Astrocyte of the hippocampus (primary cell): ENCODE measurements at places on chromosomes 13 and 19.
A peak's percentile ranks its signal among the peaks of the same experiment; 100 is the strongest.

- DNase-seq: peak; percentile 51
Observed at GRCh38 chr19:12364391-12365235, 870 bp downstream of the ZNF442 start.

- DNase-seq: no peak
Observed at GRCh38 chr13:71274923-71275608, 591.9 kb downstream of the DACH1 start.

GRCh38 chr13:24168392-24168750 lies 7.9 kb downstream of the SPATA13 start:
- DNase-seq: peak; percentile 80

GRCh38 chr13:85597790-85598500 lies 201.3 kb downstream of the SLITRK6 start:
- peak; percentile 9 for DNase-seq

DNA sequence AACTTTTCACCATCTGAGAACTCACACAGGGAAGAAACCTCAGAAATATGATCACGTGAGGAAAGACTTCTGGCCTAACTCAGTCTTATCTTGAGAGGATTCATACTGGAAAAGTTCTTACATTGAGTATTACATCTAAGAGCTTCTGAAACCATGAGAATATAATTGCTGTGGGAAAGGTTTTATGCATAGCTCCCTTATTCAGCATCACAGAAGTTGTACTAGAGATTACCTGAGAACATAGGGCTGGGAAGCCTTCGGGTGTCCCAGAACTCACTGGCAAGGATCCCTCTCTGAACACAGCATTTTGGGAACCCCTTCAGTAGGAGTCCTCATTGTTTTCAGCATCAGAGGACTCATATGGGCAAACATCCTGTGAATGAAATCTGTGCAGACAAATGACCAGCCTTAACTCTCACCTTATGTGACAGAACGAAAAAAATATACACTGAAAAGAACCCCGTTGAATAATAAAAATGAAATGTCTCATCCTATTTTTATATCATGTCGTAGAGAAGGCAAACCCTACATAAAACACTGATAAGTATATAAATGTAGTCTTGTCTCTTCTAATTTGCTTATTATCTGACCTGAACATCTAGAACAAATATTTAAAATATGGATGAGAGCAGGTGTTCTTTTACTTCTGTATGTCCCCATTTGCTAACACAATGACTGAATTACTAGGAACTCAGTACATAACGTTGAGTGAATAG lies 14.2 kb downstream of the ZNF274 start:
- DNase-seq: peak; percentile 21

DNA sequence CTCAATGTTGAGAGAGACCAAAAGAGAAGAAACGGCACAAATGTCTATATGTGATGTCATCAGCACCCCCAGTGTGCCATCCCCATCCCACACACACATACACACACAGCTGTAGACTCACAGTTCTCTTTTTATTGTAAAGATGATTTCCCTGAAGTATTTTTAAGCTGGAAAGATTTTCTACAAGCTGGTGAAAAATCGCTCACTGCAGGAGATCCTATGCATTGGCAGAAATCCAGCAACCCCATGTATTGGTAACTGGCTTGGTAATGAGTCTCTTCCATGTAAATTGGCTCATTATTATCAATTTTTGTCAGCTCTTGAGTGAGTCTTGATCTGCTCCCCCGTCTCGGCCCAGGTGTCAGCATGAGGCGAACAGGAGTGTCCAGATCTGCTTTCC lies 107.1 kb upstream of the UQCRFS1 start:
- DNase-seq: no peak

DNA sequence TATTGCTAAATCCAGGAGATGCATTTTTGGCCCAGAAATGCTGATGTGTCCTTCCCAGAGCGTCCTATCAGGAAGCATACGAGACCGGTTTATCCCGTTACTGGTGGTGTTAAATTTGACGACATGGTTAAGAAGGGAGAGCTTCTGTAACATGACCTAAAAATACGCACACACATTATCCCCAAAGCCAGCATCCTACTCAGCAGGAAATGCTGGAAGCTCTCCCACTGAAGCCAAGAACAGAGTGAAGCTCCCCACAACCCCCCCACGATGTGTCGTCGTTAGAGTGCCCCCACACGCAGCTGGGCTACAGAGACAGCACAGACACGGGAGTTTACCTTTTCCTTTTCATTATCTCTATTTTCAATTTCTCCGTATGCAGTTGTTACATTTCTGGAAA lies 45.1 kb upstream of the MCF2L start:
- no peak for DNase-seq

DNA sequence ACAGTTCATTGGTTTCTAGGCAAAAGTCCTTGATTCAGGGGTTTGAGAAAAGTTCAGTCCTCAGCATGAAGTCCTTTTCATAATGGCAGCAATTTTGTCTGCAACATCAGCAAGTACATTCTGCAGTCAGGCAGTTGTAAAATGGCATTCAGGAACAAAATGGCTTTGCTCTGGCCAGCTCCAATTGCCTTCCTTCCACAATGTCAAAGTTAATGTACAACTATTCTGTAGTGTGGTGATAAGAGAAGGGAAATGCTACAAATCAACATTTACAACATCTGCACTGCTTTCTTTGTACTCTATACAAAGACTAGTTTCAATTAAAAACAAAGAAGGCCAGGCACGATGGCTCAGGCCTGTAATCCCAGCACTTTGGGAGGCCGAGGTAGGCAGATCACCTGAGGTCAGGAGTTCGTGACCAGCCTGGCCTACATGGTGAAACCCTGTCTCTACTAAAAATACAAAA lies 1.8 kb upstream of the NEK3 start:
- DNase-seq: no peak

DNA sequence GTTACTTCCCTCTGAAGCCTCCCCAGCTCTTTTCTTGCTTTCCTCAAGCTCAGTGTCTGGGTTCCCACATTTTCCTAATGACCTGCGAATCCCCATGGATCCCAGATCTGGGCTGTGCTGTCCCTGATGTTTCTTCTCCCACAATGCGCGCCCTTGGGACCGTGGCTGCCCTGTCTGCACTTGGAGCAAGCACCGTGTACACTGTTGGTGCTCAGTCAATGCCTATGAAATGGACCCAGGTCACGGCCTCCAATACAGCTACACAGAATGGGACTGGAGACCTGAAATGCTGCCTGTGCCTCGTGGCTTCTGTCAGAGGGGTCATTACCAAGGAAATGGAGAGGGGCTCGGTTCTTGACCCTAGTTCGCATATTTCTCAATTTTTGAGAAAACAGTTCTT lies 160.1 kb upstream of the SOX1 start:
- no peak for DNase-seq

DNA sequence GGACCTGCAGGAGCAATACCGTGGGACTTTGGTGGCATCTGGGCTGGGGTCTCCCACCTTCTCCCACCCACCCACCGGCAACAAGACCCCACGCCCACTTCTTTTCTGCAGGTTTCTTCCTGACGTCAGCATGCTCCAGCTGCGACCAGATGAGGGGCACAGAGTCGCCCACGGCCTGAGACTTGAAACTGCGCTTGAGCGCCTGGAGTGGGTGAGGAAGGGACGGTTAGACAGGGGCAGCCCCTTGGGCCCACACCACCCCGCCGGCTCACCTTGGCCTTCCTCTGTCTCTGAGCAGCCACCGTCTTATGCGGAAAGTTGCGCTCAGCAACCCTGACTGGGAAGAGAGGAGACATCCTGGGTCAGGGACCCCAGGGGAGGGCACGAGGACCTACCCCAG lies 2.2 kb downstream of the GARIN5B start:
- DNase-seq: no peak

DNA sequence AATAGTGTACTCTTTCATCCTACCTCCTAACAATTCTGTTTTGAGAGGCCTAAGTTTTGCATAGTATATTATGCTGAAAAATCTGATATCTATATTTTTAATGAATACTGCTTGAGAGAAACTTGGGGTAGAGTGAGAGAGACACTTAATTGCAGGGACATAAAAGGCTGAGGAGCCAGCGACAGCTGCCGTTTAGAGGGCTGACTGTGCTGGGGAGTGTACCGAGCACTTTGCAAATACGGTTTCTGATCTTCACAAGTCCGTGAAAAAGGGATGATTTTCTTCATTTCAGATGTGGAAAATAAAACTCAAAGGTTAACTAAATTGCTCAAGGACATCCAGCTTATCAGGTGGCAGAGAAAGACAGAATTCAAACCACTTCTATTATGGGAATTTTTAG lies 97.4 kb downstream of the CAB39L start:
- DNase-seq: no peak

DNA sequence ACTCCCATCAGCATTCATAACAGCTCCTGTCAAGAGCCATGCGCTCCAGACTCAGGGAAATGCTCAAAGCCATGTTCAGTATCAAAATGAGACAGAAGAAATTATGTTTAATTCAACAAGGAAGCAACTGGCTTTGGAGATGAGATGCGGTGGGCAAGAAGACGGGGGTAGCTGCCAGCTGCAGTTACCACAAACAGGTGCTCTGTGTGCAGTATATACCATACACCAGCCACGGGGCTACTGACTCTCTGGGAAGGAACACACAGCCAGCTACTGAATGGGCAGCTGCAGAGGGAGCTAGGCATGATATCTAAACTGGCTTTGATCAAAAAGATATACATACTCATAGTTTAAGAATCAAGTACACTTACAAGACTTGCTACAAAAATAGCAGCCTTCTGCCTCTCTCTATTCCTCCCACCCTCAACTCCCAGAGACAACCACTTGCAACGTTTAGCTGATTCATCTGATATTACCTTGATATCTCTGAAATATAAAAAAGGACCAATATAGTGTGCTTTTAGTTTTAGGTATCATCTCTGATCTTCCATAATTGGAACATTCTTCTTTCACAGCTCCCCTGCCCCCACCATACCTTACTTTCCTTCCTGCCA lies 593.0 kb downstream of the UQCRFS1 start:
- no peak for DNase-seq

- no peak for DNase-seq
Observed at GRCh38 chr13:27355894-27356293, 68.5 kb upstream of the GTF3A start.

- DNase-seq: no peak
Observed at GRCh38 chr13:99865420-99865930, 106.1 kb downstream of the ZIC5 start.

- no peak for DNase-seq
Observed at GRCh38 chr13:41678848-41679247, 221.5 kb downstream of the RGCC start.

DNA sequence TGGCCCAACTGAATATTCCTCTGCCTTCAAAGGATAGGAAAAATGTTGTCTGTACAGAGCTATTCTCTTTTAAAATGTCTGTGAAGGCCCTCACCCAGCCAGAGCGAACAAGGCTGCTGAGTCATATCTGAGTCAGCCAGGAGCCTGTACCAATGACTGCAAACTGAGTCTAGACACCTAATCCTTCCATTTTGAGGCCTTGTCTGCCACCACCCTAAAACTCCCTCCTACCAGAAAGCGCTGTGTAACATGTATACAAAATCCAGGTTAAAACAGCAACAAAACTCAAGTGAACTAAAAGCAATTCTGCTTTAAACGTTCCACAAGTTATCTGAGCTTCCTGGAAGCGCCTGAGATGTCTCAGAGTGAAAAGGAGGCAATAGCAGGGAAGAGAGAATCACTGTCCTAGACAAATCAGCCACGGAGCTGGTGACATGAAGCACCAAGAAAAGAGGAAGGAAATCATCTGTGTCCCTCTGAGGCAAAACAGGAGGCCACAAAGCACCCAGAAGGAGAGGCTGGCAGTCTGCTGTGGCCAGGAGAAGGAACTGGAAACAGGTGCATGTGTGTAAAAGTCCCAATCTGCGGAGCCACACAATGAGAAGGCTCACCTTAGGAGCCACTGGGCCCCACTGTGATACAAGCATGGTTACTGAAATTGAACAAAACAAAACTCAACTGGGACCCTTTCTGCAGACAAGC lies 10.2 kb downstream of the DHRS12 start:
- DNase-seq: peak; percentile 90

DNA sequence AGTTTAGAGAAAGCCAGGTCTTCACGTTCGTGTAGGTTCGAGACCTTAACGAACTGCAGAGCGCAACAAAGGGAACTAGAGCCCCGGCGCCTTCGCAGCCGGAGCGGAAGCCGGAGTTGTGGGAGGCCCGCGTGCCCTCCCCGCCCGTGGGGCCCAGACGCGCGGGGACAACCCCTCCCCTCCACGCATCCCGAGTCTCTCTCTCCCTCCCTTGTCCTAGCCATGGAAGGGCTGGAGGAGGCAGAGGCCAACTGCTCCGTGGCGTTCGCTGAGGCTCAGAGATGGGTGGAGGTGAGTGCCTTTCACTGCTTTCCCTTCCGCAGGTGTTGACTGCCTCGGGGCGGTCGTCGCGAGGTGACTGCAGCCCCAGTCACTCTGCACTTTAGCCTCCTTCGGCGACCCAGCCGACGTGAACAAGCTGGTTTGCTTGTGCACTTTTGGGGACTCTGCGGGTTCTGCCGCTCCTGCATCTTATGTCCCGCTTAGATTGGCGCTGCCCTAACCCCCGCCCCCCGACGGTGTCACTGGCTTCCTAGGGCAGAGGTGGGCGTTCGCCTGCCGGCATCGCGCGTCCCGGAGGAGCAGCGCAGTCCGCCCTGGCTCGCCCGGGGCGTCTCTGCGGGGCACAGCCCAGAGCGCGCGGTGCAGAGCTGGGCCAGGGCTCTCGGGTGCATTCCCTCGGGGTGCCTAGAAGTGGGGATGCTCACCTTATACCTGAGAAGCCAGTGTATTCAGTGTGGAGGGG lies 478 bp downstream of the LMO7 start:
- peak; percentile 57 for DNase-seq

GRCh38 chr13:34246511-34246910 lies 428.6 kb downstream of the RFC3 start:
- peak; percentile 25 for DNase-seq

- DNase-seq: no peak
Observed at GRCh38 chr19:31427857-31428256, 78.6 kb upstream of the TSHZ3 start.
